A549 treated with Hydrocortisone at 1 μM for 4 hours (cell line): ENCODE measurements at places on chromosomes 6 and 20. TPM values are rescaled to one million over a fixed set of nuclear protein-coding genes. Genes with fewer than 3 reads are reported as not detected.

TTPAL gene
- total RNA-seq, result 12.9 to 18.3 TPM (median 17.0 TPM) in 5 replicates

TREML2 gene
- total RNA-seq, result not detected in 5 replicates

PSORS1C2 gene
- 0.09 TPM in 1 of 5 replicates, not detected in the others for total RNA-seq

SAPCD1 gene
- total RNA-seq, result 2.6 to 4.9 TPM (median 3.2 TPM) in 5 replicates

STMND1 gene
- not detected in 5 replicates for total RNA-seq

MYH7B gene
- 0.02 to 0.12 TPM (median 0.09 TPM) in 5 replicates for total RNA-seq

TFAP2D gene
- total RNA-seq, result not detected in 5 replicates

LRRN4 gene
- 0.07 TPM in 1 of 5 replicates, not detected in the others for total RNA-seq
